Forelimb muscle (tissue), 1 donor: ENCODE measurements at places on chromosomes 5 and 9. TPM values are rescaled to one million over a fixed set of nuclear protein-coding genes. Genes with fewer than 3 reads are reported as not detected.
A peak's percentile ranks its signal among the peaks of the same experiment; 100 is the strongest.

- DNase-seq, result no peak
Measured at GRCh38 chr9:99130069-99130468, 25.2 kb downstream of the TGFBR1 start.

Gene CCIN
- polyA plus RNA-seq, result 0.58 TPM

Gene FRRS1L
- 1.4 TPM for polyA plus RNA-seq

DNA sequence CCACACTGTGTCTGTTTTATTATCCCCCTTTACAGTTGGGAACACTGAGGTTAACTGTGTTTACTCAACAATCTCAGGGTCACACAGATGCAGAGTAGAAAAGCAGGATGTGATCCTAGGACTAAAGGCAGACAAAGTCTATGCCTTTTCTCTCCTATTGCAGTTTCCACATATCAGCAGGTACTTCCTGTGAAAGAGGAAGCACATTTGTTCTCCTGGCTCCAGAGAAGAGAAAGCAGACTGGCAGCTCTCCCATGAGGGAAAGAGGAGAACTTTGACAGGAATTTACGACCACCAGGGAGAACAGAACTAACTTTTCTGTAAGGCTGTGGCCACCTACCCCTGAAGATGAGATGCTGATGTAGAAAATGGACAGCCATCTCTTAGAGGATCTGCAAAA is 84.2 kb upstream of the TNC start:
- no peak for DNase-seq

- DNase-seq, result no peak
Measured at GRCh38 chr5:162824360-162824759, 613.0 kb upstream of the CCNG1 start.

Gene CCNO
- polyA plus RNA-seq, result not detected

DNA sequence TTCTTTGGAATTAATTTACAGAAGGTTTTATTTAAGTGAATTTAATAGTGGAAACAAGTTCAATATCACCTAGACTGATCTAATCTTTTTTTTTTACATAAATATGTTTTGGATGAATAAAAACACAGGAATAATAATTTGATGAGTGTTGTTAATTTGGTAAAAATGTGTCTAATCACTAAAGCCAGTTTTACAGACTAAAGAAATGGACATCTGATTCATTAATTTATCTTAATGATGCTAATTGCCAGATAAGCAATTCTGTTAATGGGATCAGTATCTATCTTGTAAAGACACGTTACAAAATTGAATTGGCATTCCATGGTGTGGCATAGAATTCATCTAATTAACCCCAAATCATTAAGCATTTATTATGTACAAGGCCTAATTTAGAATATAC is 743.3 kb upstream of the CDH6 start:
- DNase-seq, result no peak

- no peak for DNase-seq
Measured at GRCh38 chr5:81909677-81910076, 62.1 kb upstream of the ATG10 start.

DNA sequence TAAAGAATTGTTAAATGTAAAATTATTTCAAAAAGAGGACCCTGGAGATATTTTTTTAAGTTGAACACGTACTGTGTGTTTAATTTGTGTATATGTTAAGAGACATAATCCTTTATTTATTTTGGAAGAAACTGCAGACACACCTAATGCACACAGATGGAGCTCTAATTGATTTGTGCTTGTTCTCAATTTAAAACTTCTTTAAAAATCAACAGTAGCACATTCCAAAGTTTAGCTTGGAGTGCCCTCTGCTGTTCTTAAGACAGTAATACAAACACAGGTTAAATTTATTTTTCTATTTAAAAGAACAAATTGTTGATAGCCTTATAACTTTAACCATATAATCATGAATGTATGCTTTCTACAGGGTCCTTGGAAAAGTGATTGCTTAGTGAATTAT is 277.6 kb upstream of the ADAMTS16 start:
- DNase-seq, result peak; percentile 11

GRCh38 chr5:6718718-6719117 is 5.5 kb downstream of the TENT4A start:
- no peak for DNase-seq

Gene CAMK4
- polyA plus RNA-seq, result 4.7 TPM

Gene EIF4E1B
- polyA plus RNA-seq, result not detected
